Activated CD4-positive, alpha-beta T cell treated with anti-CD3 and anti-CD28 coated beads for 36 hours (primary cell): ENCODE measurements at places on chromosomes 7 and 10. TPM values are rescaled to one million over a fixed set of nuclear protein-coding genes. Genes with fewer than 3 reads are reported as not detected.
A peak's percentile ranks its signal among the peaks of the same experiment; 100 is the strongest.

Gene CARD11
- total RNA-seq, result 108 TPM

Gene ZNF117
- total RNA-seq, result 3.5 TPM

Gene SHH
- not detected for total RNA-seq

Gene STOX1
- 0.87 TPM for total RNA-seq

Gene CCL24
- total RNA-seq, result not detected

Gene HMX2
- total RNA-seq, result 0.28 TPM

Gene ZNF248
- total RNA-seq, result 8.2 TPM

Gene PIK3AP1
- 2.7 TPM for total RNA-seq

GRCh38 chr7:27899601-27900000 lies 159.6 kb downstream of the TAX1BP1 start:
- no peak overlapping the region for H3K27ac ChIP-seq
- peaks cover 43% of the 10 kb centered on the region for H3K4me1 ChIP-seq
- no peaks in the 10 kb centered on the region for H3K27me3 ChIP-seq

DNA sequence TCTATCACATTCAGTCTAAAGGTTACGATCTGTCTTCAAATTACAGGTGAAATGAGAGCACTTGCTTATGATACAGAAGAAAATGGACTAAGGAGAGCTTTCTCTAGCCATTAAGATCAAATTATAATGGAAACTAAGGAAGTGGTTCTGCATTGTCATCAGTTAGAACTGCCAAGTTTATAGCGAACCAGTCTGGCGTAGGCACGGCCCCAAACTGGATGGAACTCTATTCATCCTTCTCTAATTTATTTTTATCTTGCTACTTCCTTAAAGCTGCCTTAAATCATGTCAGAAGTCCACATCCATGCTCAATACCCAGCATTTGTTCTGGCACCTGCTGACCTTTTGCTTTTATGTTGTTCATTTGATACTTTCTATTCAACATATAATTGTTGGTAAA lies 63.7 kb upstream of the APBB1IP start:
- no peak overlapping the region for H3K4me3 ChIP-seq
- no peak overlapping the region for H3K27ac ChIP-seq
- no peaks in the 10 kb centered on the region for H3K4me1 ChIP-seq
- H3K36me3 ChIP-seq, result no peaks in the 10 kb centered on the region
- peaks cover 3% of the 10 kb centered on the region for H3K27me3 ChIP-seq

- H3K27ac ChIP-seq, result peak overlapping the region; percentile 51
- H3K27me3 ChIP-seq, result no peaks in the 10 kb centered on the region
- peak; percentile 63 for DNase-seq
- H3K36me3 ChIP-seq, result peaks cover 28% of the 10 kb centered on the region
- no peak overlapping the region for H3K4me3 ChIP-seq
- H3K4me1 ChIP-seq, result peaks cover 7% of the 10 kb centered on the region
Observed at GRCh38 chr10:68348265-68348741, 15.6 kb upstream of the PBLD start.

GRCh38 chr7:71096351-71096750 lies 35.6 kb upstream of the GALNT17 start:
- no peak for DNase-seq
- H3K27me3 ChIP-seq, result no peaks in the 10 kb centered on the region
- no peaks in the 10 kb centered on the region for H3K4me1 ChIP-seq
- H3K4me3 ChIP-seq, result no peak overlapping the region

DNA sequence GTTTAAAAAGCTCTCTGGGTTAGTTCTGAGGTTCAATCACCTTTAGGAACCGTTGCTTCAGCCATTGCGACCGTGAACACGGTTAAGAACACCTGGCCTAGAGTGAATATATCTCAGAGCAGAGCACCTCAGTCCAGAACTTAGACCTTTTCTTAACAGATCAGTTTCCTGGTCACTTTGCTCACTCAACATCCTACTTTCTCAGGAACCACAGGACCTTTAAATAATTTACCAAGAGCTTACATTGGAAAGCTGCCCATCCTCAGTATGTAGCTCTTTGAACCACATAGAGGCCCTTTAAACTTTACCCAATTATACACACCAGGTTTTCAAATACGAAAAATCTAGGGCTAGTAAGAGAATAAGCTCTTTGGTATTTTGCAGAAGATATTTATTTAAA lies 153.2 kb downstream of the NRBF2 start:
- no peaks in the 10 kb centered on the region for H3K27me3 ChIP-seq
- DNase-seq, result no peak
- no peaks in the 10 kb centered on the region for H3K36me3 ChIP-seq
- no peak overlapping the region for H3K27ac ChIP-seq
- peaks cover 2% of the 10 kb centered on the region for H3K4me1 ChIP-seq

DNA sequence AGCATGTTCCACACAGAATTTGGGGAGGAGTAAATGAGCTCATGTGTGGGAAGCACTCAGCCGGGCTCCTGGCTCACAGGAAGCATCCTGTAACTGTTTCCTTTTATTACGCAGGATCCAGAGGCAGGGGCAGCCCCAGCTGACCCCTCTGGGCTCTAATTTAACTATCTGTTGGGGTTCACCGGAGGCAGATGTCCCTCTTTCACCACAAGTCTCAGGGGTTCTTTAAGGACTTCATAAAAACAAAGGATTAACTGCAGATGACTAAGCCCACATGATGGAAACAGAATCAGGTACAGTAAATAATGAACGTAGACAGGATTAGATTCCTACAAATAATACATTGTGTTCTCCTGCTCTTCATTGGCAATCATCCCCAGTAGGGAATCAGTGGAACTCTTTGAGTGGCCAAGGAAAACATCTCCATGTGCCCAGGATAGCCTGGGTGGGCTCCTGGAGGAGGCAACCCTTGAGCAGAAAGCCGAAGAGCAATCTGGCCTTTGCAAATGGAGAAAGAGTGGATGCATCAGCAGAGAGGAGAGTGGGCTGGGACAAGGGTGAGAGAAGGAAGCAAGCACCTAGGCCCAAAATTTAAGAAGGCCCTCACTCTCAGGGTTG lies 24.6 kb downstream of the TBXAS1 start:
- H3K36me3 ChIP-seq, result no peaks in the 10 kb centered on the region
- H3K27ac ChIP-seq, result no peak overlapping the region
- no peak for DNase-seq
- no peaks in the 10 kb centered on the region for H3K27me3 ChIP-seq
- no peak overlapping the region for H3K4me3 ChIP-seq

GRCh38 chr10:43265799-43266721 lies 805 bp downstream of the RASGEF1A start:
- peaks cover 46% of the 10 kb centered on the region for H3K27me3 ChIP-seq
- peak overlapping the region; percentile 62 for H3K4me3 ChIP-seq
- DNase-seq, result peak; percentile 62
- H3K27ac ChIP-seq, result no peak overlapping the region
- peaks cover 3% of the 10 kb centered on the region for H3K4me1 ChIP-seq
- H3K36me3 ChIP-seq, result no peaks in the 10 kb centered on the region

DNA sequence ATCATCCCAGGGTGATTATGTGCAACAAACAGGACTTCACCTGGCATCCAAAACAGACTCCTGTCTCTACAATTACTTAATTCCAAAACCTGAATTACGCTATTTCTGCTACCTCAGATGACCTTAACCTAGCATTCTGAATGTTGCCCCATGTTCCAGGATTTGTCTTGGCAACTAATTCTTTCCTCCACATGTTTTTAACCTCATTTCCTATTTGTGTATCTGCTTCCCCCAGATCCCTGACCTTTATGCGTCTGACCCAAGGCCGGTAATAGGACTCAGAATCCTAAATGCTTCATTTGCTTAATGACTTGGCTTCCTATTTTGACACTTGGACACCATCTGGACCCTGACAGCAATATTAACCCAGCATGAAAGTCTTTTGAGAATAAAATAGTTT lies 8.7 kb upstream of the ING3 start:
- no peak overlapping the region for H3K27ac ChIP-seq
- H3K27me3 ChIP-seq, result peaks cover 5% of the 10 kb centered on the region
- H3K36me3 ChIP-seq, result no peaks in the 10 kb centered on the region
- H3K4me3 ChIP-seq, result no peak overlapping the region
- DNase-seq, result no peak

GRCh38 chr7:142880876-142881505 lies 4.6 kb downstream of the TRPV6 start:
- H3K4me3 ChIP-seq, result no peak overlapping the region
- H3K27me3 ChIP-seq, result peaks cover 4% of the 10 kb centered on the region
- peak; percentile 67 for DNase-seq
- no peaks in the 10 kb centered on the region for H3K36me3 ChIP-seq
- no peak overlapping the region for H3K27ac ChIP-seq

- H3K27ac ChIP-seq, result no peak overlapping the region
- peaks cover 13% of the 10 kb centered on the region for H3K4me1 ChIP-seq
- H3K36me3 ChIP-seq, result no peaks in the 10 kb centered on the region
Observed at GRCh38 chr10:12613136-12613535, 263.8 kb downstream of the CAMK1D start.

- H3K4me1 ChIP-seq, result peaks cover under 1% of the 10 kb centered on the region
- no peaks in the 10 kb centered on the region for H3K36me3 ChIP-seq
- H3K27me3 ChIP-seq, result no peaks in the 10 kb centered on the region
- no peak overlapping the region for H3K4me3 ChIP-seq
Observed at GRCh38 chr7:112428715-112429114, 21.5 kb upstream of the IFRD1 start.

DNA sequence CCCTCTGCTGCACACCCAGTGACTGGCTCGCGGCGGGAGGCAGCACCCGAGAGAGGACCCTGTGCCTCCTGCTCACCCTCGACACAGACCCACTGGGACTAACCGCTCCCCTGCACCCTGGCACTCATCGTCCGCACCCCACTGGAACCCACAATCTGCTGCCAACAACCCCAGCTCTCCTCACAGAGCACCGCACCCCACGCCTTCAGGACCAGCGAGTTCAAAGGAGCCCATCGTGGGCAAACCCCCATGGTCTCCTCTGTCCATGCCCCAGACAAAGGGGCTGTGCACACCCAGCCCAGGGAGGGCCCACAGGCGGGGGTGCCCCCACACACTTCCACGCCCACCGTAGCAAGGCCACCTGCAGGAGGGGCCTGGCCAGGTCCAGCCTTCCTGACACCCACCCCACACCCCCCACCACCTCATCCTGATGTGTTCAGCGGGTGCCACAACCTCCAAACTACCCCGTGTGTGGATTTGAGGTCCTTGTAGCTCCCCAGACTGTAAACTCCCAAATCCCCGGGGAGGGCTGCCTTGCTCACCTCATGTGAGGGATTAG lies 14.0 kb downstream of the RASGEF1A start:
- H3K27me3 ChIP-seq, result no peaks in the 10 kb centered on the region
- H3K4me1 ChIP-seq, result peaks cover 7% of the 10 kb centered on the region
- H3K36me3 ChIP-seq, result no peaks in the 10 kb centered on the region
- DNase-seq, result no peak
- H3K4me3 ChIP-seq, result no peak overlapping the region

GRCh38 chr10:45470098-45471012 lies 96.3 kb downstream of the ALOX5 start:
- peaks cover 16% of the 10 kb centered on the region for H3K4me1 ChIP-seq
- H3K27me3 ChIP-seq, result no peaks in the 10 kb centered on the region
- peak; percentile 69 for DNase-seq
- H3K27ac ChIP-seq, result peak overlapping the region; percentile 90

GRCh38 chr7:13016592-13017332 lies 329.3 kb downstream of the ARL4A start:
- no peaks in the 10 kb centered on the region for H3K4me1 ChIP-seq
- H3K27me3 ChIP-seq, result peaks cover 7% of the 10 kb centered on the region
- DNase-seq, result no peak
- no peak overlapping the region for H3K27ac ChIP-seq
- no peaks in the 10 kb centered on the region for H3K36me3 ChIP-seq

DNA sequence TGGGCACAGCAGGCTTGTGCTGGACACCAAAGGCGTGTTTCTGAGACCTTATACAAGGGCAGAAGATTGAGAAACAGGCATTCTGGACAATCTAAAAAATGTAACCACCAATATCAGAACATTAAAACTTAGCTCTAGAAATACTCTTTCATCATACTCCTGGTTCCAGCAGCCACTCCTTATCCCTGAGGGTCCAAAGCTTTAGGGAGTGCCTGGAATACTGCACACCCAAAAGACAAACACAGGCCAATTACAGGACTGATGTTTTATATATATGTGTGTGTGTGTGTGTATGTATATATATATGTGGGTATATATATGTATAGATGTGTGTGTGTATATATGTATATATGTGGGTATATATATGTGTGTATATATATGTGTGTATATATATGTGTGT lies 39.6 kb downstream of the FAM171A1 start:
- DNase-seq, result no peak
- H3K4me1 ChIP-seq, result peaks cover 2% of the 10 kb centered on the region
- H3K27ac ChIP-seq, result no peak overlapping the region
- H3K4me3 ChIP-seq, result no peak overlapping the region
- H3K36me3 ChIP-seq, result no peaks in the 10 kb centered on the region

GRCh38 chr7:74228951-74229900 lies 19.4 kb downstream of the LAT2 start:
- H3K4me1 ChIP-seq, result no peaks in the 10 kb centered on the region
- H3K27me3 ChIP-seq, result no peaks in the 10 kb centered on the region
- peak overlapping the region; percentile 14 for H3K27ac ChIP-seq
- no peak overlapping the region for H3K4me3 ChIP-seq

GRCh38 chr7:105060437-105060836 lies 46.4 kb downstream of the KMT2E start:
- no peak overlapping the region for H3K4me3 ChIP-seq
- peaks cover 56% of the 10 kb centered on the region for H3K4me1 ChIP-seq
- H3K36me3 ChIP-seq, result peaks cover 54% of the 10 kb centered on the region
- no peak overlapping the region for H3K27ac ChIP-seq
- no peaks in the 10 kb centered on the region for H3K27me3 ChIP-seq

GRCh38 chr7:137408126-137408525 lies 64.6 kb upstream of the PTN start:
- no peak for DNase-seq
- H3K27ac ChIP-seq, result no peak overlapping the region
- peaks cover 1% of the 10 kb centered on the region for H3K27me3 ChIP-seq
- no peaks in the 10 kb centered on the region for H3K4me1 ChIP-seq
- no peak overlapping the region for H3K4me3 ChIP-seq
- H3K36me3 ChIP-seq, result no peaks in the 10 kb centered on the region

- peaks cover 51% of the 10 kb centered on the region for H3K4me1 ChIP-seq
- peaks cover 8% of the 10 kb centered on the region for H3K36me3 ChIP-seq
- H3K27ac ChIP-seq, result no peak overlapping the region
- no peaks in the 10 kb centered on the region for H3K27me3 ChIP-seq
Observed at GRCh38 chr10:31421322-31421721, 102.3 kb downstream of the ZEB1 start.

- H3K4me1 ChIP-seq, result peaks cover 18% of the 10 kb centered on the region
- H3K36me3 ChIP-seq, result peaks cover 3% of the 10 kb centered on the region
Observed at GRCh38 chr7:140726281-140726680, 29.8 kb downstream of the NDUFB2 start.

- H3K36me3 ChIP-seq, result no peaks in the 10 kb centered on the region
- H3K4me3 ChIP-seq, result no peak within 1 kb of the TSS
- H3K27me3 ChIP-seq, result peaks cover 68% of the 10 kb centered on the region
- no peak within 1 kb of the TSS for H3K27ac ChIP-seq
- H3K4me1 ChIP-seq, result peaks cover 5% of the 10 kb centered on the region
Observed at GRCh38 chr10:49610114-49610457, at the start of gene SLC18A3. Gene SLC18A3, plus strand, starts transcription at chr10:49610310. Its CDS starts 431 bp downstream, at chr10:49610741.
